ENCODE measurements at places on chromosomes 16 and 17. TPM values are rescaled to one million over a fixed set of nuclear protein-coding genes. Genes with fewer than 3 reads are reported as not detected.

C17orf78 gene
- total RNA-seq, result not detected

GRCh38 chr17:30905742-30906100 is 317 bp downstream of the TEFM start:
- DNase-seq, result no peak

GRCh38 chr16:55297910-55298479 is 26.0 kb upstream of the IRX6 start:
- peak; percentile 48 for DNase-seq

PRAC2 gene
- total RNA-seq, result not detected

DNA sequence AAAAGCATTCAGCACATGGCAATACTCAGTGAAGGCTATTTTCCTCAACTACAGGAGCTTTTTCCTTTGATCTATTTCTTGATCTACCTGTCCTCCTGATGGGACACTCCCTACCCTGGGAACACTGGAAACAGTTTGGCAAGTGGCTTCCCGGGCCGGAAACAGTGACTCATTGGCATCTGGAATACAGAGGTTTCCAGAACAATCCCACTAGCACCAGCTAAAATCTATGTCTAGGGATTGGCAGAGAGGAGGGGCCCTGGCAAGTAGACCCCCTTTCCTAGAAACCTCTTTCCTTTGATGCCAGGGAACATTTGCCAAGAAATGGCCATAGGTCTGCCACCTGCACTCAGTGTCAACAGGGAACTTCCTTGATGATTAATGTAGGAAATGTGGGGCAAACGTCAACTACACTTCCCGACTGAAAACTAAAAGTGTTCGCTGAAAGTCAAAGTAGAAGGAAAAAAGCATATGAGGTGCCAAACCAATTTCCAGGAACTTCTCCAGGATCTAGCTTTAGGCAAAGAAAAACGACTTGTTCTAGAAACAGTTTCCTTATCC is 30.4 kb upstream of the FBXW10B start:
- peak; percentile 47 for DNase-seq

- no peak for DNase-seq
Measured at GRCh38 chr17:42639525-42640113, 19.5 kb upstream of the TUBG2 start.

- peak; percentile 46 for DNase-seq
Measured at GRCh38 chr16:27264151-27264550, 4.4 kb downstream of the NSMCE1 start.

DNA sequence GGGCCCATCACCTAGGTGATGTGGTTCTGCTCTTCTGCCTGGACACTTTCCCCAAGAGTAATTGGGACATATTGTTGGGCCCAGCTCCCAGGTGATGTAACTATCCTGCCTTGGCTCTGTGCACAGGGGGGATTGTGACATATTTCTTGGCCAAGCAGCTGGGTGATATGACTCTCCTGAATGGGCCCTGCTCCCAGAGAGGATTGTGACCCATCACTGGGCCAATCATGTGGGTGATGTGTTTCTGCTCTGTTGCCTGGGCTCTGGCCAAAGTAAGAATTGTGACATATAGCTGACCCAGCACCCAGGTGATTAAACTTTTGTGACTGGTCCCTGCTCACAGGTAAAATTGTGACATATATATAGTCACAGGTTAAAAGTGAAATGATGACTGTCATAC is 1904.9 kb downstream of the TP53TG3F start:
- no peak for DNase-seq

DNA sequence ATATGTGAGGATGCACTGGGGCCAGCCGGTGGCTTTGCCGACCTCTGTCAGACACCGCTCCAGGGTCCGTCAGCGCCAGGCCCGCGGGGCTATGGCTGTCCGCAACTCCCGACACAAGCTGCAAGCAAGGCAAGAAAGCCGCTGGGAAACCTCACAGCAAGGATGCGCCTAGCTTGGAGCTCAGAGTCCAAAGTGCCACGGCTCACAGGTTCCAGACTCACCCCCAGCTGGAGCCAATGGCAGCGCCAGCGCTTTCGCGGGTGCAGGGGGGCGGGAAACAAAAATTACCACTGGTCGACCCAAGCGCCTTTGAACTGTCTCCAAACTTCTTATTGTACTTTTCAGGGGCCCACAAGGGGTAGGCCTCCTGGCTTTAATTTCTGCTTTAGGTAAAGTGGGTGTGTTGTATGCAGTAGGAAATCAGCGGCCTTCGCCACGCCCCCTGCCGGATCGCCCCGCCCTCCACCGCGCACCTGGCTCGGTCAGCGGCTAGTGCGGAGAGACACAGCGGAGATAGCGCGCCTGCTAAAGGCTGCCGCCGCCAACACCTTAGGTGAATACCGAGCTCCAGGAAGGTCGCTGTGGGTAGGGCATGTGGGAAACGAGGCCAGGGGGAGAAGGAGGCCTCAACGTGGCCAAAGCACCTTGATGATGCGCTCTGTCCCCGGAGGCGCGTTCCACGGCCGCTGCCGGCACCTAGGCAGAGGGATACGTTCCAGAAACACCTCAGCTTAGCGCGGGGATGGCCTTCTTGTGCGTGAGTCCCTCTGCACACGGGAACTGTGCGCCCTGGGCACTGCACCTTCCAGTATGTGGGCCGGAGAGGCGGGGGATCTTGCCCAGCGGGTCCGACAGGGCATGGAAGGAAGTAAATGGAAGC is 61.0 kb upstream of the RBL2 start:
- no peak for DNase-seq

DNA sequence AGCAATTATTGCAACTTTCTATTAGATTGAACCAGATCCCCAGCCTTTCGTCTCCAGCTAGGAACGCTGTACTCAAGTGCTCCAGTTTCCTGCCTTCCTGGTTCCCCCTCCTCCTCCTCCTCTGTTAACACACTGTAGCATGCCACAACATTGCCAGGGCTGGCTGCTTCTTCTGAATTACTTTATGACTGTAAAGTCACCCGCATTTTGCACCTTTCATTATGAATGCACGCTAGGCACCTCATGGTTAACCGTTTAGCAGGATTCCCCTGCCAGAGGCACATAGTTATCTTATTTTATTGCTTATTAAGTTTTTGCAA is 4.5 kb downstream of the ZNF423 start:
- no peak for DNase-seq

SEPTIN12 gene
- not detected for total RNA-seq

DNA sequence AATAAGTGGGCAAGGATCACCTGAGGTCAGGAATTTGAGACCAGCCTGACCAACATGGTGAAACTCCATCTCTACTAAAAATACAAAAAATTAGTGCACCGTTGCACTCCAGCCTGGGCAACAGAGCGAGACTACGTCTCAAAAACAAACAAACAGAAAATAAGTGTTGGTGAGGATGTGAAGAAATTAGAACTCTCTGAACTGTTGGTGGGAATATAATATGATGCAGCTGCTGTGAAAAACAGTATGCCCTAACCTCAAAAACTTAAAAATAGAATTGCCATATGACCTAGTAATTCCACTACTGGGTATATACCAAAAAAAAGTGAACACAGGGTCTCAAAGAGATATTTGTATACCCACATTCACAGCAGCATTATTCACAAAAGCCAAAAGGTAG is 26.1 kb downstream of the GLG1 start:
- DNase-seq, result no peak

CCL8 gene
- total RNA-seq, result not detected

- no peak for DNase-seq
Measured at GRCh38 chr17:78029697-78030096, 71.2 kb downstream of the TNRC6C start.

GRCh38 chr17:81162491-81162890 is 2.8 kb upstream of the PVALEF start:
- DNase-seq, result no peak

PRMT7 gene
- total RNA-seq, result 37.5 TPM

SPEM2 gene
- not detected for total RNA-seq

- DNase-seq, result no peak
Measured at GRCh38 chr16:4333308-4333638, 17.4 kb downstream of the GLIS2 start.

GRCh38 chr17:17119533-17119932 is 77.3 kb downstream of the MPRIP start:
- no peak for DNase-seq

ASIC2 gene
- not detected for total RNA-seq

GRCh38 chr17:41322094-41322902 is 6.8 kb upstream of the KRTAP17-1 start:
- peak; percentile 45 for DNase-seq

DNA sequence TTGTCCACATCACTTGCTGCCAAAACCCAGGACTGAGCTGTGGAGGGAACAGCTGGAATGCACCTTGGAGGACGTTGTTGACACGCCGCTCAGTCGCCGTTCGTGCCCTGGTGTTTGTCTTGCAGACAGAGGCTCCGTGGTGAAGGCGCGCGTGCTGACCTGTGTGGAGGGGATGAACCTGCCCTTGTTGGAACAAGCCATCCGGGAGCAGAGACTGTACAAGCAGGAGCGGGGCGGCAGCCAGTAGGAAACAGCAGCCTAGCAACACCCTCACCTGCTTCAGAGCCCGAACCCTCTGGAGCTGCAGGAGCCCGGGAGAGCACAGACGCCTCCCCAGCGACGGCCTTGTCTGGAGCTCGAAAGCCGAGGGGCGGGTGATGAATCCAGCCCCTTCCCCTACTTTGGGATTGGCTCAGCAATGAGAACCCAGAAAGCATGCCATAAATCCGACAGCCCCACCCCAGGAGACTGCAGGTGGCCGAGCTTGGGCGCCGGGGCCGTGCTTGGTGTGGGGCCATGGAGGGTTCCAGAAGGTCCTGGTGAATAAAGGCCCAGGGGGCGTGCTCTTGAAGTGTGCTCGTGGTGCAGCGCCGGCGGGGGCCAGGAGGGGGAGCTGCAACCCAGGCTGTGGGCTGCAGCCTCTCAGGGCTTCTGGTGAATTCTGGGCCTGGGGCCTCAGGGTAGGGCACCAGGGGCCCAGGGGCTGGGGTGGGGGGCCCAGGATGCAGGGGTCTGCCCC is 470 bp upstream of the CDK3 start:
- DNase-seq, result no peak

GRCh38 chr16:2152695-2153506 is 2.7 kb upstream of the TRAF7 start:
- no peak for DNase-seq

SCARF1 gene
- not detected for total RNA-seq

DNA sequence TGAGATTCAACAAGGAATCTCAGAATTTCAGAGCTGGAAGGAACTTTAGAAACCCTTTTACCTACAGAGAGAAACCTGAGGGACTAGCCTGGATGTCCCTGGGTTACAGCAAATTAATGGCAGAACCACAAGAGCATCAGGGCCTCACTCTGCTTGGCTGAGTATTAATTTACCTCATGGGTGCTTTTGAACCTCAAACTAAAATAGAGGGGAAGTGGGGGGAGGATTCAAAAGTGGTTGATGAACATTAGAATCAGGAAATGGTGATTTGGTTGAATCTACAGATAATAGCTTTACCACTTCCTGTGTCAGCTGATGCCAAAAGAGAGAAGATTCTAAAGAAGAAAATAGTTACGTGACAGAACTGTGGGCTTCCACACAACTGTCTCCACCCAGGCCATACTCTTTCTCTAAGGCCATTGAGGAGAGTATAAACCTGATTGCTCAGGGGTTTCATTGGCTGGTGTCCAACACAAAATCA is 11.3 kb upstream of the SKAP1 start:
- DNase-seq, result no peak

GRCh38 chr16:63323055-63323454 is 1286.8 kb upstream of the CDH8 start:
- DNase-seq, result no peak

- DNase-seq, result no peak
Measured at GRCh38 chr17:48373883-48374282, 56.1 kb downstream of the SKAP1 start.

- no peak for DNase-seq
Measured at GRCh38 chr16:54817940-54818574, 112.6 kb upstream of the IRX5 start.

Data from H4 (cell line).